ENCODE measurements at places on chromosomes 12 and 14.
A peak's percentile ranks its signal among the peaks of the same experiment; 100 is the strongest.

GRCh38 chr14:68733086-68733914 lies 59.6 kb downstream of the ZFP36L1 start:
- peak; percentile 40 for DNase-seq

DNA sequence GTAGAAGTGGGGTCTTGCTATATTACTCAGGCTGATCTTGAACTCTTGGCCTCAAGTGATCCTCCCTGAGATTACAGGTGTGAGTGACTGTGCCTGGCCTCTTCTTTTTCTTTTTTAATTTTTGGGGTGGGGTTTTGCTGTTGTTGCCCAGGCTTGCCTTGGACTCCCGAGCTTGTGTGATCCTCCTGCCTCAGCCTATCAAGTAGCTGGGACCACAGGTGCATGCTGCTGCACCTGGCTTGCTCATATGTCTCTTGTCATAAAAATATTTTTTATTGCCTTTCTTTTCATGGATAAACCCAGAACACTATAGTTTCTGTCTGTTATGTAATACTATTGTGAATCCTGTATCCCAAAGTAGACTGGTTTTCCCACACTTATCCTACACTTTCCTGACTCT lies 26.0 kb downstream of the SCYL2 start:
- no peak for DNase-seq

GRCh38 chr14:36767603-36768281 lies 106.1 kb downstream of the PAX9 start:
- no peak for DNase-seq

DNA sequence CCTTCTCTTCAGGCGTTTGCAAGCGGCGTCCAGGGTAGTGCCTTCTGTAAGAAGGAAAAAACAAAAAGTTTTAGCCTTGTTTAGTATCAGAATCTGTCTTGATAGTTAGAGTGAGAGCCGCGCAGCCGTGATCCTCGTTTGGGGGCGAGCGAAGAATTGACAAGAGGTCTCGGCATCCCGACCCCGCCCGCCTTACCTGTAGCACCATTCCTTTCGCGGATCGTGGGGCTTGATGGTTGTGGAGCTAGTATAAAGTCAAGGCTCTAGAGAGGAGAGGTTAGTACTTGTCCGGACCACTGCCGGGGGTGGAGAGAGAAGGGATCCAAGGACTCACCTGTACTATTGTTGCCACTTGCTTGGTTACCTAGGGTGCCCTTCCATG lies 494 bp downstream of the TMTC3 start:
- DNase-seq = no peak

GRCh38 chr12:124756166-124756565 lies 107.5 kb downstream of the SCARB1 start:
- DNase-seq = no peak

DNA sequence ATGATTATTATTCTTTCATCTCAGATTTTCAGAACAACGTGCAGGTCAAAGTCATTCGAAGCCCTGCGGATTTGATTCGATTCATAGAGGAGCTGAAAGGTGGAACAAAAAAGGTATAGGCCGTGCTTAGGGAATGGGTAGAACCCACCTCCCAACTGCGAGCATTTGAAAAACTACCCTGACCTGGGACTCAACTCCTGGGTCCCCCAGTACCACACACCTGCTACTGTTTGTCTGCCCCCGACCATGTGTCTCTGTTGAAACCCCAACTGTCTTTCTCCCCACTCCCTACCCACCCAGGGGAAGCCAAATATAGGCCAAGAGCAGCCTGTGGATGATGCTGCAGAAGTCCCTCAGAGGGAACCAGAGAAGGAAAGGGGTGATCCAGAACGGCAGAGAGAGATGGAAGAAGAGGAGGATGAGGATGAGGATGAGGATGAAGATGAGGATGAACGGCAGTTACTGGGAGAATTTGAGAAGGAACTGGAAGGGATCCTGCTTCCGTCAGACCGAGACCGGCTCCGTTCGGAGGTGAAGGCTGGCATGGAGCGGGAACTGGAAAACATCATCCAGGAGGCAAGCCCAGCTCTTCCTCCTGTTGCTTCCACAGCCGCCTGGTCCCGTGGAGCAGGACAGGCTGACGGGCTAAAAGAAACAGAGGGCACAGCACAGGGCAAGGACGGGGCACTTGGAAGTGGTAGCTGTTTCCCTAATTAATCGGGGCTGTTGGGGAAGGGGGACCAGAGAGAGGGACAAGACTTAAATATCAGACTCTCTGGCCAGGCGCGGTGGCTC lies 20.5 kb downstream of the AGAP2 start:
- no peak for DNase-seq

DNA sequence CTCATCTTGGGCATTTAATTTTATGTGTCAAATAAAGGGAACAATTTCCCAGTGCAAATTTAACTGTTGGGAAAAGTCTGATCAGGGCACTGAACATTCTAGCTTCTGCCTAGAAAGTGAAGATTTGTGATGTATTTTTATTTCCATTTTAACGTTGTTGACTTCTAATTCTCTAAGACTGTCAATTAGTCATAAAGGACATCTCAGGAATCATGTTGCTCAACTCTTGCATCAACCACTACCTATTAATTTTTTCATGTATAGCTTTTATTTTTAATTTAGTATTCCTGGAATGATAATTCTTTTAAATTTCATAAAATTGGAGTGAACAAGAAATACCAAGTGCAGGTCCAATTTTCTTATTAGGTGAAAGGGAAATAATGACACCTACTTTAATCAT lies 87.9 kb upstream of the METAP2 start:
- DNase-seq = no peak

- DNase-seq = no peak
These were observed 2.3 kb upstream of the HSPB8 start for GRCh38 chr12:119176267-119177055.

DNA sequence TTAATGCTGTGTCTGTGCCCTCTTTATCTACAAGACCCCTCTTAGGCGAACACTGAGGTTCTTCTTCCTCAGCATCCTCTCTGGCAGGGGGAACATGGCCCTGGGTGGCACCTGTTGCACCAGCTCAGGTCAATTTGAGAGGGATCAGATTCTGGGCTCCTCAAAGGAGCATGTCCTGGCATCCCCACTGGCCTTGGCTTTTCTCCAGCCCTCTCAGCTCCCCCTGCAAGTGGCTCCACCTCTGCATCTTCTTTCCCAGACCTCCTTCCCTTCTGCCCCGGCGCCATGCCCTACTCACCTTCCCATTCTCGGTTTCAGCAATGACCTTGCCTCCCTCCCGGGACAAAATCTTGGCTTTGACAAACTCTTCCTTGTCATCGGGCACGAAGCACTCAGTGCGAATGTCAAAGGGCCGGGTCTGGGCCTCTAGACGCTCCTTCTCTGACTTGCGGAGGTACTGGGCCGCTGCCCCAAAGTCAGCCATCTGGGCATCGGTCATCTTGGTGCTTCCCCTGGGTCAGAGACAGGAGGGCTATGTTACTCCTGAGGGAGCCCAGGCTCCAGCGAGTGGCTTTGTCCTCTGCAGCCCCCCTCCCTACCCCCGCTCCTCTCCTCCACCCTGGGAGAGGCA lies 1.2 kb downstream of the MYH6 start:
- no peak for DNase-seq

GRCh38 chr14:32809255-32809654 lies 129.4 kb upstream of the NPAS3 start:
- no peak for DNase-seq

GRCh38 chr14:61193476-61193875 lies 87.7 kb downstream of the TMEM30B start:
- DNase-seq = no peak

DNA sequence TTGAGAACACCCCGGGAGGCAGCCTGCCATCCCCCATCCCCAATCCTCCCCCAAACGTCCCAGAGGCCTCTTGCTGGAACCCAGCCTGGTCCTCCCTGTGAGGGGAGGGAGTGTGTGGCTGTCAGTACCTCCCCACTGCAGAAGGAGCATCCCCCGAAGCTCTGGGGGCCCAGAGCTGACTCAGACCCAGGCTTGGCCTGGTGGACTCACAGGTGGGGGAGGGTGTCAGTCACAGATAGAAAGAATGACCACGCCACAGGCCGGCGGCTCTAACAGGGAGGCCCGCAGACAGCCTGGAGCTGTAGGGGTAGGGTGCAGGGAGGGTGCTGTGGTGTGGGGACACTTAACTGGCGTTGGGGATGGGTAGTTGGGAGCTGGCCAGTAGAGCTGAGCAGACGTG lies 5.3 kb downstream of the HHIPL1 start:
- DNase-seq = no peak

DNA sequence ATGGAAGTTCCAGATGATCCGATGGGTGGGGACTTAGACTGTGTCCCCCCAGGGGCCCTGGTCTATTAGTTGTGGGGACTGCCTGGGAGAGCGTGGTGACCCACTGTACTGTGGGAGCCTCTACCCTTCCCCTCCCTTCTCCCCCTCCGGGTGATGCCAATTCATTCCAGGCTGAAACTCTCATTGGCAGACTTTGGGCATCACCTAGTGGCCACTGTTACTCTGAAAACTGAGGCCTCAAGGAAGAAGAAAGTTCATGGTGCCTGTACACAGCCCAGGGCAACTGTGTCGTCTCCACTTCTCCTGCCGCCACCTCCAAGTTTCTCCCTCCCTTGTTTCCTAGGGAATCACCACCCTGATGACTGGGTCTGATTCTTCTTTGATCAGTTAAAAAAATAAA lies 173.6 kb upstream of the ALG10B start:
- DNase-seq = no peak

- DNase-seq = no peak
These were observed 843.4 kb downstream of the SLC6A15 start for GRCh38 chr12:84069198-84069597.

DNA sequence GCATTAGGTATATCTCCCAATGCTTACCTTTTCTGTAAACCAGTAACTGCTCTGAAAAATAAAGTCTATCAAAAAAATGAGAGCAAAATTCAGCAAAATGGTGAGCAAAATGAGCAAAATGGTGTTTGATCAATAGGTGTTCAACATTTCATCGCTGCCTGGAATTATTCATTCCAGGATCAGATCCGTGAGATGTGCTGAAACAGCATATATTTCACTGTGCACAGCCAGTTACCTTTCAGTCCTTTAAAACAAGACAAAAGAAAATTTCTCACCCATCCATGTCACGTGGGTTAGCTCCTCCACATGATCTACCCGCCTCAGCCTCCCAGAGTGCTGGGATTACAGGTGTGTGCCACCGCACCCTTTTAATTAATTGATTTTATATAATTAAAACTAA lies 8.1 kb upstream of the FGF23 start:
- DNase-seq = no peak

DNA sequence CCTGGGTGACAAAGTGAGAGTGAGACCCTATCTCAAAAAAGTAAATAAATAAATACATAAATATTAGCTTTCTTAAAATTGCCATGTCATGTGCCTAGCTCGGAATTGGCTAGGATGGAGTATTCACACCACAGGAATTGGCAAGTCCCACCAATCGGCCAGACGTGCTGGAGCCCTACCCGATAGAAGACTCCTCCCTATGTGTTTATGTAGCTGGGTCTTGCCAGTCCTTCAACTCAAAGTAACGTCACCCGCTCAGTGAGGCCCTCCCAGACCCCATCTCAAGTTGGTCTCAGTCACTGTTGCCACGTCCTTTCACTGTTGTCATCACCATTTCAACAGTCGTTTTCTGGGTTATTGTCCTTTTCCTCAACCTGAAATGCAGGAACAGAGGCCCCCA lies 20.2 kb downstream of the VRTN start:
- no peak for DNase-seq

GRCh38 chr14:24256960-24257359 lies 6.0 kb downstream of the TGM1 start:
- DNase-seq = no peak

DNA sequence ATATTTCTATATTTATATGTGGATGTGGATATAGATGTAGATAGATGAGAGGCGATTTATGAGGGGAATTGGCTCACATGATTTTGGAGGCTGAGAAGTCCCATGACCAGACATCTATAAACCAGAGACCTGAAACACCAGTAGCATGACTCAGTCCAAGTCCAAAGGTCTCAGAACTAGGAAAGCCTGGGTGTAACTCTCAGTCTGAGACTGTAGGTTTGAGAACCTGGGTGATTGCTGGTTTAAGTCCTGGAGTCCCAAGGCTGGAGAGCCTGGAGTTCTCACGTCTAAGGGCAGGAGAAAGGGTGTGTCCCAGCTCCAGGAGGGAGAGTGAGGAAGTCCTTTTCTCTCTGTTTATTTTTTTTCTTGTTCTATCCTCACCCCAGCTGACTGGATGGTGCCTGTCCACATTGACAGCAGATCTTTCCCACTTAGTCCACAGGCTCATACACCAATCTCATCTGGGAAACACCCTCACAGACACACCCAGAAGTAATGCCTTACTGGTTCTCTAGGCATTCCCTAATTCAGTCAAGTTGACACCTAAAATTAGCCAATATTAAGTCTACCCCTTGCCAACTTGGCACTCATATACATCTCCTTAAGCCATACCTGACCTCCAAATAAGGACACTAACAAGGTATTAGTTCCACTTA lies 45.4 kb downstream of the EMP1 start:
- DNase-seq = no peak

- DNase-seq = no peak
These were observed 417.2 kb upstream of the SYT1 start for GRCh38 chr12:78447373-78447772.

- no peak for DNase-seq
These were observed 434.7 kb downstream of the FUT8 start for GRCh38 chr14:65847075-65847847.

DNA sequence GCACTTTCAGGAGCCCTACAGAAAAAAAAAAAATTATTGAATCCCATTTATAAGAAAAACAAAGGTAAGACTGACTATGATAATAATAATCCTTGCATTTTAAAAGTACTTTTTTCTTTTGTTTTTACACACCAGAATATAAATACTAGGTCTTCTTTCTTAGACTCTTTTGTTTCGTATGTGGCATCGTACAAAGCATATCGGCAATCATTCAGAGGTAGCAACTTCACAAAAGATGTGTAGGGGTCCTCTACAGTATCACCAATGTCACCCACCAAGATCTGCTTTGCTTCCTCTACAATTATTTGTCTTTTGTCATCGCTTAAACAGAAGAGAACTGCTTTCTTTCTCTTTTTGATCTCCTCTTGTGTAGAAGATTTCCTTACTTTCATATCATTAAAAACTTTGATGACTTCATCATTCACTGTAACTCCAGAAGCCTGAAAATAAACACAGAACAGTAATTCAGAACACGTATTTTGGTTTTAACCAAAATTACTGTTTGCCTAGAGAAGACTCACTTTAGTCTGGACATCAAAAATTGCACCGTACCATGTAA lies 1.2 kb downstream of the CFL2 start:
- DNase-seq = no peak

DNA sequence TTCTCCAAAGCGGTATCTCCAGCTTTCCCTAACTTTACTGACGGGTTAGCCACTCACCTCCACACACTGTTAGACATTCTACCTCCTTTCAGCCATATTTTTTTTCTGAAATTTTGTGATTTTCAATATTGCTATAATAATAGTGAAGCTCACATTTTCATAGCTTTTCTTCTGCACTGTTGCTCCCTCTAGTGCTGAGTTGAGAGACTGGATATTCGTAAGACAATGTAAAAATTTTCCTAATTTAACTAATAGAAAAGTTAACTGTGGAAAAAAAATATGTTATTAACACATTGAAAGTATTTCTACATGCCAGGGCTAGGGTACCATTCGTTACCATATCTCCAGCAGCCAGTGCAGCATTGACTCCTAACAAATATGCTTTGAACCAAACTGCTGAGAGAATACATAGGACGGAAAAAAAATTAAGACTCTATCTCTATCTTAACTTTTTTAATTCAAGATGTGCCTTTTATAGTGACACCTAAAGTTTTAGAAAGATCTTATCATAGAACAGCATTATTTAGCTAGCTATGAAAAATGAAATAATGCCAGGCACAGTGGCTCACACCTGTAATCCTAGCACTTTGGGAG lies 48.7 kb upstream of the ABCC9 start:
- no peak for DNase-seq

GRCh38 chr14:51006781-51007211 lies 62.5 kb upstream of the PYGL start:
- peak; percentile 78 for DNase-seq

GRCh38 chr12:32105986-32106516 lies 596 bp upstream of the BICD1 start:
- peak; percentile 16 for DNase-seq
